ENCODE measurements at places on chromosomes 13 and 19. TPM values are rescaled to one million over a fixed set of nuclear protein-coding genes. Genes with fewer than 3 reads are reported as not detected.

DNA sequence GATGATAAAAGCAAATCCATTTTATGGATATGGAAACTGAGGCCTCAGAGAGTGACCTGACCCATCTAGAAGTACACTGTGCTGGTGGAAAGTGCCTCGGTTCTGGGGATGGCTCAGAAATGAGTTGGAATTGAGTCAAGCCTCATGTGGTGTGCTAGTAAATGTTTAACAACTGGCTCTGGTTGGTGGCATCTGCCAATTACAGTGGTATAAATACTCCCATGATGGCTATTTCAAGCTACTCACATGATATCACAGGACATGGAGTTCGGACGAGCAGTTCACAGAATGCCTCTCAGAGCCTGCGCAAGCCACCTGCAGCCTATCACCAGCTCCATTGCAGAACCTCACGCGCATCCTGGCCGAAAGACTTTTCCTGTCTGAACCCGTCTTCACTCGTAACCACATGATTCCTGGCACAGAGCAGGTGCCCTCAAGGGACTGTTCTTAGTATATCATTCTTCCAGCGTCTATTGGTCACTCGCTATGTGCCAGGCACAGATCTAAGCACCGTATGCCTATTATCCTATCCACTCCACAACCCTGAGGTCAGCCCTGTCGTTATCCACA, 9.1 kb downstream of the TMEM150B start:
- H3K4me3 ChIP-seq, result no peak overlapping the region
- H3K27me3 ChIP-seq, result peaks cover 28% of the 10 kb centered on the region
- H3K27ac ChIP-seq, result no peak overlapping the region
- no peaks in the 10 kb centered on the region for H3K36me3 ChIP-seq

GRCh38 chr19:32337084-32337808, 8.2 kb upstream of the ZNF507 start:
- H3K27ac ChIP-seq, result peak overlapping the region; percentile 77
- H3K36me3 ChIP-seq, result no peaks in the 10 kb centered on the region
- no peak for DNase-seq

DNA sequence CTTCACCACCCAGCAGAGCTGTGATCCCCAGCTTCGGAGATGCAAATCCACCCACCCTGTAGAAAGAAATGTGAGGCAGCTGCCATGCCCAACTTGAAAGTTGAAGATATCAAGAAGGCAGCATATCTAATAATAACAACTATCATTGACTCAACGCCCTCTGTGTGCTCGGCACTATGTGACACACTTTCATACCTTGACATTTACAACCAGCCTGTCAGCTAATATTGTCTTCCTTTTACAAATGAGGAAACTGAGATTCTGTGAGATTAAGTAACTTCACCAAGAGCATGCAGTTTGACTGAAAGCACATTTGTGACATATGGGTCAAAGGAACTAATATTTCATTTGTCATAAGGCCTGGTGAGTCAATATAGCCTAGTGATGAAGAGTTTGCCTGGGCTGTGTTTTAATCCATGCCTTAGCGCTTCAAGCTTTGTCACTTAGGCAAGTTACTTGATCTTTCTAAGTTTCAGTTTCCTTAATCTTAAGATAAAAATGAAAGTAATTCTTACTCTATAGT, 137.0 kb downstream of the FLT1 start:
- no peaks in the 10 kb centered on the region for H3K4me1 ChIP-seq
- DNase-seq, result no peak
- no peaks in the 10 kb centered on the region for H3K27me3 ChIP-seq
- H3K36me3 ChIP-seq, result no peaks in the 10 kb centered on the region
- no peak overlapping the region for H3K4me3 ChIP-seq
- no peak overlapping the region for H3K27ac ChIP-seq

DNA sequence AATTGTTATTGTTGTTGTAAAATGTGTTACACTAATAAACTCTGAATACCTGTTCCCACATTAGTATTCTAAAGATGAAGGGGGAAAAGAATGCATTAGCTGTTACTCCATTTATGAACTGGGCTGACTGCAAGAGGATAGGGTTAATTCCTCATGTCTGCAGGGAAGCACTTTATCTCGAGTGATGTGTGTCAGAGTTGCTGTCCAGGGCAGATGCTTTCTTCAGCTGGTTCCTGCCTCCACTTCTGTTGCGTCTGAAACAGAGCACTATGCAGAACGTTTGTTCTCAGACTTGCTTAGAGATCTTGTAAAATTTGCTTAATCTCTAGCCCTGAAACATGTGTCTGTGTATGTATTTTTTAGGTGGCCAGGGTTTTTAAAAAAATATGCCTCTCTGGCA, 318.8 kb downstream of the SPRY2 start:
- no peaks in the 10 kb centered on the region for H3K36me3 ChIP-seq
- no peak overlapping the region for H3K4me3 ChIP-seq
- no peak overlapping the region for H3K27ac ChIP-seq
- H3K4me1 ChIP-seq, result no peaks in the 10 kb centered on the region

DNA sequence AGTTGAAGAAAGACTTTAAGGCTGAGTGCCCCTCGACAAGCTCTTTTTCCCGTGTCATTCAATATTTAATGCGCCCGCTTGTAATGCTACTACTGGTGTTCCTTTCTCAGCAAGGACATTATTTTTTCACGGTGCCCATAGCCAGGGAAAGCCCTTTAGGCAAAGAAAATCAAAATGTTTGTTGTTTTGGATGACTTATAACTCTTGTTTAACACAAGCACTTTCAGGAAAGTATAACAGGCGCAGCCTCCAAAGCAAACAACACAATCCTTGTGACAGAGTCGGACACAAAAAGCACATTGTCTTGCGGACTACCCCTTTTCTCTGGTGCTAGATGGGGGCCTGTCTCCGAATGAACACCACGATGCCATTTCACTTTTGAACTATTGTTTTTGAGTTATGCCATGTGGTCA, 12.4 kb downstream of the ZIC5 start:
- H3K27ac ChIP-seq, result no peak overlapping the region
- peaks cover 33% of the 10 kb centered on the region for H3K4me1 ChIP-seq
- no peak overlapping the region for H3K4me3 ChIP-seq
- H3K27me3 ChIP-seq, result peaks cover 100% of the 10 kb centered on the region
- DNase-seq, result no peak

LRRC4B gene
- 12.5 TPM for total RNA-seq

Measured in esophagus muscularis mucosa (tissue), 4 donors.